ENCODE measurements at places on chromosomes 11 and 22. TPM values are rescaled to one million over a fixed set of nuclear protein-coding genes. Genes with fewer than 3 reads are reported as not detected.

ART1 gene
- 0.52 TPM for total RNA-seq

DNA sequence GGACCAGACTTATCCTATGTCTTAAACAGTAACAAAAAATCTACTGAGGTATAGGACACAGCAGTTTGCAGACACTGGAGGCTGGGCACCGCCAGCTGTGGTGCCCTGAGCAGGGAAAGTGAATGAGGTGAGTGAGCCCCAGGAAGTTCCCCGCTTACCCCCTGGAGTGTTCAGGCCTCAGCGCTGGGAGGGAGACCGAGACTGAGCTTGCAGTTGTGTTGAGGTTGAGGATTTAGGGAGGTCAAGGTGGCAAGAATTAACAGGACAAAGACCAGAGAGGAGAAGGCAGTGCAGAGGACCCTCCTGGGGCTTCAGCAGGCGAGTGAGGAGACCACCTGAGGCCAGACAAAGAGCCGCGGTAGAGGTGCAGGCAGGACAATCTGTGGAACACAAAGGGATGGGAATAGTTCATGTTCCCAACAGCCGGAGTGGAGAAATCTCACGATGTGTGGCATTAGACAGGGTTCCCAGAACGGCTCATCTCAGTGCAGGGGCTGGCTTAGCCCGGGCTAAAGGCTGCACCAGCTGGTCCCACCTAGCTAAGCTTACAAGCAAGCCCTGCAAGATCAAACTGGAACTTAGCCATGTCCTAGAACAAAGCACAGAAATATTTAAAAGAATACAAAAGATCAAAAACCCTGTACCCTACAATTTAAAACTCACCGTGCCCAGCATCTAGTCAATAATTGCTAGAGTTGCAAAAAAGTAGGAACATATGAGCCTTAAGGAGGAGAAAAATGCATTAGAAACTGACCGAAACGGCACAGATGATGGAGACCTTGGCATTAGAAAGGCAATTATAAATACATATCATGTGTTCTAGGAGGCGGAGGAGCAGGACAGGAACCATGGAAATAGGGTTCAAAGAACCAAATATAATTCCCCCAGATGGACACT, 47.4 kb upstream of the PITPNB start:
- no peak for DNase-seq

DNA sequence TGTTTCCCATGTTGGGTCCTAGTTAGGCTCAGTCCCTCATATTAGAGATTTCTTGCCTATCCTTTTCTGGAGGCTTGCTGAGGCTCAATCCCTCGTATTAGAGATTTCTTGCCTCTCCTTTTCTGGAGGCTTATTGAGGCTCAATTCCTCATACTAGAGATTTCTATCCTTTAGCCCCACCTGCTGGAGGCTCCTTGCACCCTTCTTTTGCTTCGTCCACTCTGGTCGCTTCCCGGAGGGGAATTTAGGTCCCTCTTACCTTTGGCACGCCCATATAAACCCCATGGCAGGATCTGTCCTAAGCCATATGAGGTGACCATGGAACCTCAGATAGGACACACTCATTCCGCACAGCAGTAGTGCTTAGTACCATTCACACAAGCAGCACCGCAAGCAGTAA, 15.9 kb downstream of the CYP2D6 start:
- no peak for DNase-seq

DNA sequence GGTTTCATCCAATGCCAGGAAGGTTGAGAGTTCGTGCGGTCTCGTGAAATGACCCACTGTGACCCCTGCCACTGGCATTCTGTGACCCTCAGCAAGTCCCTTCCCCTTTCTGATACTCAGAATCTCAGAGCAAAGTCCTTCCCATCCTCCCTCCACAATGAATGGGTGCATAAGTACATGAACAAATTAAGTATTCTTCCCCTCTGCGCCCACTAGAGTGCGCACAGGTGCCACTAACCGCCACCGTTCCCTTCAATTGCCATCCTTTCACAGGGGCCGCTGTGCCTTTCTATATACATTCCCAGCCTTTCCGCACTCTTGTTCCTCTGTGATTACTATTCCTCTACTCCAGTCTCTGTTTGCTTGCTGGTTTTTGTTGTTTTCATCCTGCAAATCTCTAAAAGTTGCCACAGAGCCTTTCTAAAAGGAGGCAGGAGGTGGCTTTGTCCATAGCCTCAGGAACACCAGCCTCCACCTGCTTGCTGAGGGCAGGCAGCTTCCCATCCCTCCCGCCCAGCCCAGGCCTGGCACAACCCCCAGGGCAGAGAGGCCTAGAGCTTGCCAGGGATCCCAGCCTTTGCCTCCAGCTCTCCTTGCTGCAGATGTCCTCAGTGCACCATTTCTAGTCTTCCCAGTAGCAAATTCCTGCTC, 6.7 kb upstream of the AP1B1 start:
- peak; percentile 69 for DNase-seq

GAS2L1 gene
- total RNA-seq, result 23.2 TPM

DNA sequence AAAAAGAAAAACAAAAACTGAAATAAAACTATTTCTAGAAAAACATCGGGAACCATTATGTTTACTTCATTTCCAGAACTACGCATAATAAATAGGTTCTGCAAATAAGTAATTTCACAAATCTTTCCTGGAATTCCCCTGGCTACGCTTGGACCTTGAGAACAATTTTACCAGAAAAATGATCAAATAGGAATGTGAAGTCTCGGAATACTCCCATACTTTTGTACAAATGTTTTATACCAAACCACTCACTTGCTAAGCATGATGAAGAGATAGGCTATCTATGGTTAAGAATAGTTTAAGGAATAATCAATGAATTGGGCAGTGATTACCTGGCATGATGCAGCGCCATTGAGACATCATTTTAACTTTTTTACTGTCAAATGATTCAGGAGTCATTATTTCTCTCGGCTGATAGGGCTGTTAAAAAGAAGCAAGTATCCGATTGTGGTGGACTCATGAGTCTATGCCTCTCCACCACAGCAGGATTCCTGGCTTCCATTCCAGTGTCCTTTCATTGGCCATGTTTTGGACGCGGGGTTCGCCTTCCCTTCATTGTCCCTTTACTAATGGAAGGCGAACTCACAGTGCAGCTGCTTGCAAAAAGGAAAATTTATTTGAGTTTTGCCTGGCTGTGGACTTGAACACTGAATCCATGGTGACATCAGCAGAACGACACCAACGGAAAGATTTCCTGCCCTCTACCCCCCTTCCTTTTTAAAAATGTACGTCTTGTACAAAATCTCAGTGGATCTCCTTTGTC, 39.9 kb upstream of the BLID start:
- DNase-seq, result no peak

MUC6 gene
- total RNA-seq, result not detected

DNA sequence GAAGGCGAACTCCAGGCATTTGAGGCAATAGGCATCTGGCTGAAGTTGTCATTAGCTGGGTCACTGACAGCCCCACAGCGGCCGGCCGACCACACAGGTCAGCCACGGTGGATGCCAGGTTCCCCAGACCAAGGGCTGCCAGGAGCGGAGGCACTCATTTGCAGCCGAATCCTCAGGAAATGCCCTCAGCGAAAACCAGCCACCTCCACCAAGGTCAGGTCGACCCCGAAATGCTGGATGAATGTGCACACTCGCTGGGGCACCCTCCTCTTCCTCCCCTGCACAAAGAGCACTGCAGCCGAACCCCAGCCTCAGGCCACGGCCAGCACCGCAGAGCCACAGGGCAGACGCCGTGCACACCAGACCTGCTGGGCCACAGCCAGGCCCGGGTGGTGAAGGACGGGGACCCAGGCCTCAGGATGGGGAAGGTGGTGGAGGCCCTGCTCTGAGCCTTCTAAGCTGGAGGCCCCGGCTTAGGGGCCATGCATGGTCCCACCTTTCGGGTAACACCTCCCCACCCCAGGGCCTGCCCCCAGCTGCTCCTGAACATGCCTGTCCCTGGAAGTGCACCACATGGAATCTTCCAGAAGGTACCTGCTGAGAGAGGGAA, 206.0 kb downstream of the BRD1 start:
- peak; percentile 15 for DNase-seq

GRCh38 chr22:38180841-38181452, 683 bp downstream of the PLA2G6 start:
- no peak for DNase-seq

GRCh38 chr22:35434061-35434710, 34.2 kb downstream of the MCM5 start:
- no peak for DNase-seq

GLYATL1 gene
- total RNA-seq, result not detected

DNA sequence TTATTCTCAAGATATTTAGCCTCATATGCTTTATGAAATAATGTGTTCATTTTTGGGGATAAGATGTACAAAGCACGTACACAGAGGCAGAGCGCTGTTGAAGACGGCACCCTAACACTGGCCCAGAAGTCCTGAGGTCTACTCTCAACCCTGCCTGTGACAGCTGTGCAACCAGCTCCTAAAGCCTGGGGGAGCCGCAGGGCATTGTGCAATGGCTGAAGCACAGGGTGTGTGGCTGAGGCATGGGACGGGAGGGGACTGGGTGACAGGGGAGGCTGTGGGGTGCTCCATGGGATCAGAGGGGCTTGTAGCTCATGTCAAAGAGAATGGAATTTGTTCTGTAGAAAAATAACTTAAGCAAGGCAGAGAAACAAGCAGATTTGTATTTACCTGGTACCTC, 27.7 kb downstream of the FAM227A start:
- DNase-seq, result no peak

DNA sequence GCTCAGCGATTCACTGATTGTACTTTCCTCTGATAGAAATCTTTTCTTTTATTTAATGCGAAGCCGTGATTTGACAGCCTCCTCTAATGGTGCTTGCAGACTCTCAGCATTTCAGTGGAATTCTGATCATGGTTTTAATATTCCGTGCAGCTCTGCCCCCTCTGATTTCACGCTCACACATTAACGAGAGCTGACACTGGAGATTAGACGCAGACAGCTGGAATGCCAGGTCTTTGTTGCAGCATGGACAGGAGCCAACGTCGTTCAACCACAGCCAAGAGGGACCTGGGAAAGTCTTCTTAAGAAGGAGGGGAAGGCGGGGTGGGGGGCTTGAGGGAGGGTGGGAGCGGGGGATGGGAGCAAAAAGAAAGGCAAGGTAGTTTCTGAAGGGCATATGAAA, 186.4 kb downstream of the BLID start:
- DNase-seq, result peak; percentile 42

DNA sequence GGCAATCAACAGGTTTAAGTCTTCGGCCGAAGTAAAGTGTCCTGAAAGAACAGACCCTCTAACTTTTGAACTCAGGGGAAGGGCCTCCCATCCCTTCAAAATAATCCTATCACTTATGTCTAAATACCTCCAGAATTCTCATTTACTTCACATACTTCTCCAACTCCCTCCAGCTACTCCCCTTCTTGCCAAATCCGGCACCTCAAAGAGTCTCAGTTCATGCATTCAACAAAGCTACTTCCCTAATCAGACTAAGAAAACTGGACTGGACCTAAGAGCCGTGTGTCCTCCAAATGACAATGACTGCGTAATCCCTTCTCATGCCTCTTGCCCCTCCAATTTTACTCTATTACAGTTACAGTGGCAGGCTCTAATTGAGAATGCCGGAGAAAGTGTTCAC, 1.3 kb downstream of the DDB1 start:
- no peak for DNase-seq

DNA sequence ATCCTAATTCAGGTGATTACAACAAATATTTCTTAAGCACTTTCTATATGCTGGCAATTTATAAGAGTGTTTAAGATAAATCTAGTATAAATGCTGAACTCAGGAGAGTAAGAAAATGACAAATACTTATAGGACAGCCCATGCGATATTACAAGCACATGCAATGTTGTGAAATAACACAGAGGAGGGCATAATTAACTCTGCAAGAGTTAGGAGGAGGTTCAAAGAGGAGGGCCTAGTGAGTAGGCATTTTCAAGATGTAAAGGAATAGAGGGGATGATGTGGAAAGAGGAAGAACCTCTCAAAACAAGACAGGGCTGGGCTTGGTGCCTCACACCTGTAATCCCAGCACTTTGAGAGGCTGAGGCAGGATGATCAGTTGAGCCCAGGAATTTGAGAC, 37.1 kb upstream of the IL17RA start:
- no peak for DNase-seq

GRCh38 chr11:78878631-78879030, 304.0 kb upstream of the NARS2 start:
- DNase-seq, result no peak

SLC22A8 gene
- total RNA-seq, result not detected

DNA sequence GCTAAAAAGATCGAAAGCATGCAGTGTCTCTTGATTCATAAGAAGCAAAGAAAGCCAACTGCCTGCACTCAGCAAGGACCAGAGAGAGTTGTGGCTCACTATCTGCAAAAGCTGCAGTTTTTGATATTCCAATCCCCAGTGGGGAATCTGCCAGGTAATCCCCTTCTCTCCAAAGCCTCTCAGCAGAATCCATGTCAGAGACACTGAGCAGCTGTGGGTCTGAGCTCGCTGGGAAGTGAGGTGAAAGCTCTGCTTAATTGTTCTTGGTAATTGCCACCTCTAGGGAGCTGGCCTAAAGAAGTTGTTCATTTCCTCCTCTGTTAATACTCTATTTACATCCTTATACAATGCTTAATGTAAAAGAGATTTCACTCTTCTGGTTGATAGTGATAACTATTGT, 261.3 kb upstream of the LRRC4C start:
- DNase-seq, result no peak
